Kasumi-1 (cell line): ENCODE measurements at places on chromosomes 4 and X.
A peak's percentile ranks its signal among the peaks of the same experiment; 100 is the strongest.

DNA sequence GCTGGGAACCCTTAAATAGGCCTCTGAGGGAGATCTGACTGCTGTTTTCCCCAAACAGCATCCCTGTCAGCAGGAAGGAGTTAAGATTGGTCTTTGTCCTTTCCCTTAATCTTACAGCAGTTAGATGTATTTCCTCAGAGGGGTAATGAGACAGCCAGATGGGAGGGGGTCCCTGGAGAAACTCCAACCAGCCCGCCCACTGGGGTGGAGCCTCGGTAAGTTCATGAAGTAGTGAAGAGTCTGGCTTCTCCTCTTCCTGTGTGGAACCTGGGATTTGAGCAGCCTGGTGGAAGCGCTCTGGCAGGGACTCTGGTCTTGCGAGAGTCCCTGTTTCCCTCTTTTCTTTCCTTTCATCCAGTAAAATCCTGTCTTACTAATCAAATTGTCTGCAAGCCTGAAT lies 330.0 kb downstream of the TLL1 start:
- no peak for DNase-seq

DNA sequence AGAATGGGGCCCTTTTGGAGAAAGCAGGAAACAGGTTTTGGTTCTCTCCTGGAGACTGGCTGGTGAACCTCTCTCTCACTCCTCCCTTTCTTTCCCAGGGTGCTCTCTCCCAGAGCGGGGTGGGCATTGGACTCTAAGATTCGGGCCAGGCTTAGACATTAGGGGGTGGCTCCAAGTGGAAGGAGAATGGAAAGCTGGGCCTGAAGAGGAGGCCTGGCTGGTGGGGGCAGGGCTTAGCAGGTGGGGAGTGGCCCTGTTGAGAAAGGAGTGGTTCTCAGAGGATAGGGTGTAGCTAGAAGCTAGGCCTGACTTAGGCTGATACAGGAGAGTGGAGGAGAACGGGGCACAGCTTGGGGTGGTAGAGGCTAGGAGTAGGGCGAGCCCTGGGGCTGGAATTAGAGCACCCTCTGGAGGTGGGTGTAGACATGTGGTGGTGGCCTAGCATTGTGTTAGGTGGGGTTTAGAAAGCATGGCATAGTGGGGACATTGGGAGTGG lies 5.7 kb downstream of the PLP2 start:
- peak; percentile 4 for DNase-seq

- DNase-seq = no peak
Measured at GRCh38 chr4:9921326-9921725, 100.0 kb downstream of the SLC2A9 start.

DNA sequence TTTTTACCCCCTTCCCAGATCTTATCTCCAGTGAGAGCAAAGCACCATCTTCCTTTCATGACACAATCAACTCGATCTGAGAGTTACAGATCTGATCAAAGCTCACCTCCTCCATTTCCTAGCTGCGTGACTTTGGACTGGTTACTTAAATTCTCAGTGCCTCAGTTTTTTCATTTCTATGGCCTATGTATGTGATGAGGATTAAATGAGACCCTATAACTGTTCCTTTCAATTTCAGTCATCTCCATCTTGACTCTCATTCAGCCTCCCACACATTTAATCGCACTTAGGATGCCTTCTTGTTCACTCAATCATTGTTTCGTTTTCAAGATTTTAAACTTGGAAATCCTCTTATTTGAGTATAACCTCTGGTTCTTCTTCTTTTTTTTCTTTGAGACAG lies 20.1 kb upstream of the CXCR3 start:
- DNase-seq = no peak

DNA sequence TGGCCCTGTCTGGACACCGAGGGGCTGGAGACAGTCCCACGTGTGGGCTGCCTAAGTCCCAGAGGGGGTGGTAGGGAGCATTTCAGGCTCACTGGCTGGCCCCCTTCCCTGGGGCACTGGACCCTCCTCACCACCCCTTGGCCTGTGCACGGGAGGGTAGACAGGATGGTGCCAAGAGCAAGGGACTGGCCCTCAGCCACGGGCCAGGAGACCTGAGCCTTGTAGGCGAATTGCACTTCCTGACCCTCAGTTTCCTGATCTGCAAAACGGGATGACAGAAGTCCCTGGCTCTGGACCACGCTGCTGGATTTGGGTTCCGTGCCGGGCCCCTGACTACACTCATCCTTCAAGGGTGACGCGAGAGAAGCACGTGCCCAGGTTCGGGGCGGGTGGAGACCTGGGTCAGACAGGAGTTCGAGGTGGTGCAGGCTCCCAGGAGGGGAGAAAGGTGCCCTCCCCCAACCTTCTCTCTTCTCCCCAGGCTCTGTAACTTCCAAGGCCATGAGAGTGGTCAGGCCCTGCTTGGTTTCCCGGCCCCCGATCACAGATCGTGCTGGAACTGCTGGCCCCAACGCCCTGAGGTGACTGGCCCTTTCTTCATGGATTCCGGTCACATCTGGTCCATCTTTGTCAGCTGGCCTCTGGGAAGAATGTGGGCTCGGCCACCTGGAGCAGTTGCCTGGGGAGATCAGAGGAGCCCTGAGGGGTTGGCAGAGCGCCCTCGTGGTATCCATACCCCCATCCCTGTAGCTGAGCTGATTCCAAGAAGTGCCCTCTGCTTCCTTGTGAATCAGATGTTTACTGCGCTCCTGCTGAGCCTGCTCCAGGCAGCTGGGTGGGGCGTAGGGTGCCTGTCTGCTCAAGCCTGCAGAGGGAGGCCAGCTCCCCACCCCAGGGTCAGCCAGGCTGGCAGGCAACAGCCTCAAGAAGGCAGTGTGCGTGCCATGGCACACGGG lies 3.3 kb downstream of the SH3BP2 start:
- no peak for DNase-seq

DNA sequence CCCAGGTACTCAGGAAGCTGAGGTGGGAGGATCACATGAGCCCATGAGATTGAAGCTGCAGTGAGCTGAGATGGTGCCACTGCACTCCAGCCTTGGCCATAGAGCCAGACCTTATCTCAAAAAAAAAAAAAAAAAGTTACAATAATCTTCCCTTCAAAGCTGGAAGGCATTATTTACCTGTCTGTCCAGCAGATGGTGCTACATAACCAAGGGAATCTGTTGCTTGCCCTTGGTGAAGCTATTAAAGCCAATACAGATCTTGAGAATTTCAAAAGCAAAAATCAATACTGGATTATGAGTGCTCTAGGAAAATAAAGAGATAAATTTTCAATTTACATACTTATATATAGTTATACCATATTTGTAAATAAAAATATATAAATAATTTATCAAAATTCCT lies 25.9 kb downstream of the PKD2 start:
- DNase-seq = peak; percentile 43

- no peak for DNase-seq
Measured at GRCh38 chr4:102687373-102687981, 73.3 kb downstream of the MANBA start.

DNA sequence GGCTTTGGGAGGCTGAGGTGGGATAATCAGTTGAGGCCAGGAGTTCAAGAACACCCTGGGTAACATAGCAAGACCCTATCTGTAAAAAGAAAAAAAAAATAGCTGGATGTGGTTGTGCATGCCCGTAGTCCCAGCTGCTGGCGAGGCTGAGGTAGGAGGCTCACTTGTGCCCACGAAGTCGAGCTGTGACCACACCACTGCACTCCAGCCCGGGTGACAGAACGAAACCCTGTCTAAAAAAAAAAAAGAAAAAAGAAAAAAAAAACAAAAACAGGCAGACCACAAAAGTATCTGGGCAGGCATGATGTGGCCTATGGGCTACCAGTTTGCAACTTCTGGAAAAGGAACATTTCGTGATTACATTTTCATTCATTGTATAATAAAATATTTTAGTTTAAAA lies 38.1 kb upstream of the RASGEF1B start:
- DNase-seq = no peak

GRCh38 chrX:17788439-17788838 lies 51.1 kb downstream of the SCML1 start:
- DNase-seq = peak; percentile 8

DNA sequence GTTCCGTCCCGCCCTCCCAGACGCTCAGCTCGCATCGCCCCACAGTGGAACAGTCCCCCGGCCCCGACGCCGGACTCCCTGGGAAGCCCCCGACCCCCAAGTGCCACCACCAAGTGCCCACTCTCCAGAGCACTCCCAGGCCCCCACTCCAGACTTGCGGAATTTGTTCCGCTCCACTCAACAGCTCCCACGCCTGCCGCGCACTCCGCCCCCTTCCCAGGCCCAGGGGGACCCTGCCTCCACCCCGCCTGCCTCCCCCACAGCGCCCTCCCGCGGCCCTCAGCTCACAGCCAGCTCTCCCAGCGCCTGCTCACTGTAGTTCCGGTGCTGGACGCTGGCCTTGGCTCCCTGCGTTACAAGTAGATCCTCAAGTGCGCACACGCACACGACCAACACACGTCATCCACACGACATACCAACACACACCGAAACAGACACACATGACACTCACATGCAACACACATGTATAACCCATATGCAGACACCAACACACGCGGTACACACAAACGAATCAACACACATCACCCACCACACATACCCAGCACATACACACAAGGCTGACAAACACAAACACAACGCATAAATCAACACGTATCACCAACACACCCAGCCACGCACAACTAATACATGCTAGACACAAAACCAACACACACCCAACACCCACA lies 8.0 kb downstream of the MSX1 start:
- DNase-seq = no peak

DNA sequence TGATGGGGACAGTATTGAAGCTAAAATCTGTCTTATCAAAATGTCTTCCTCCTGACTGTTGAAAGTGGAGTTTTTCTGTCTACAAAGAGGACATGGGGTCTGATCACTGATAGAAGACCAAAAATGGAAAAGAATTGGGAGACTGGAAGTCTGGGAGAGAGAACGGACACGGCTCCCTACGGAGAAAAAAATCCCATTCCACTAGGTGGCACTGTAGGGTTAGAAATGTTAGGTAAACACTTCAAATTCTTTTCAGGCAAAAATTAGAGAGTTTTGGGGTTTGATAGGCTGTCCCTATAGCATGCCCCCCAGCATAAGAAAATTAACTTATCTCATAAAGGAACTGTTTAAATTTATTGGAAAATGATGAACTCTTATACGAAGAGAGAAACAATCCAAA lies 200.5 kb downstream of the FAM133A start:
- peak; percentile 24 for DNase-seq

- DNase-seq = no peak
Measured at GRCh38 chr4:81506731-81507130, 35.0 kb upstream of the RASGEF1B start.

- DNase-seq = peak; percentile 40
Measured at GRCh38 chr4:74394476-74395136, 29.7 kb downstream of the EREG start.

DNA sequence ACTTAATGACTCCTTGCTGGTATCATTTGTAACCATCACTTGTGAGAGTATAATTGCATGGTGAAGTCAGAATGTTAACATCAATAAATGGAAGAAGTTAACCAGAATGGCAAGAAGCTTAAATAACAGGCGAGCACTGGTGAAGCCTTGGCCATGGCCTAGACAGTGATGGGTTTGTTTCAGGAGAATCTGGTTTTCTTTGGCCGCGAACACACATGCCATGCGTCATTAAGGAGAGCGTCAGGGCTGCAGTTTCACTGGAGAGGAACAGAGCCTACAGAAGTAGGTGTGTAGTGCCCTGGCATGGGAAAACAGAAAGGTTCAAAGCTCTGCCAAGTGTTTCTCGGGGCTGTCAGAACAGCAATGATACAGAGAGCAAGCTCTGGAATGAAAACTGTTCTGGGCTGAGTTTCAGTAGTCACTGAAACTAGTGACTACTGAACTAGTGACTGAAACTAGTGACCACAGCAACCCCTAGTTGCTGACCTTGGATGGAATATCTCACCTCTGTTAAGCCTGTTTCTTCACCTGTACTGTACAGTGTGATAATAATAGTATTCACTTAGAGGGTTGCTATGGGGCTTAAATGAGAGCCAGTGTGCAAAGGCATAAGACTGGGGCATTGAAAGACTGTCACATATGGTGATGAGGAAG lies 93.8 kb downstream of the C4orf51 start:
- DNase-seq = no peak

- DNase-seq = no peak
Measured at GRCh38 chrX:149045645-149046210, 459.4 kb downstream of the IDS start.

DNA sequence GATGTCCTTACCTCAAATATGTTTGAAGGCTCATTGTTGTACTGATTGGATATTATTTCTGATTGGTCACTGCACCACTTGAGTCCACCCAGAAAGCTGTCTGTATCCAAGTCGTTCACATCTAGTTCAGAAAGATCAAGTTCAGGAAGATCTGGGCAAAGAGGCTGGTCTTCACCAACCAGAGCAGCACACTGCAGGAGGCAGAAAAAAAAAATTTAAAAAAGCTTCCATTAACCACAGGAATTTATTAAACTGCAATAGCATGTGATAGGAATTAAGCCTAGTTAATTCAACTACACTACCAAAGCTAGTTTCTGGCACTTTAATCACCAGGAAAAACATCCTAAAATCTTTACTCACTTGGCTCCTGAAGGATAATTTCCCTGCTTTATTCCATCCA lies 5.1 kb downstream of the PPARGC1A start:
- DNase-seq = no peak

DNA sequence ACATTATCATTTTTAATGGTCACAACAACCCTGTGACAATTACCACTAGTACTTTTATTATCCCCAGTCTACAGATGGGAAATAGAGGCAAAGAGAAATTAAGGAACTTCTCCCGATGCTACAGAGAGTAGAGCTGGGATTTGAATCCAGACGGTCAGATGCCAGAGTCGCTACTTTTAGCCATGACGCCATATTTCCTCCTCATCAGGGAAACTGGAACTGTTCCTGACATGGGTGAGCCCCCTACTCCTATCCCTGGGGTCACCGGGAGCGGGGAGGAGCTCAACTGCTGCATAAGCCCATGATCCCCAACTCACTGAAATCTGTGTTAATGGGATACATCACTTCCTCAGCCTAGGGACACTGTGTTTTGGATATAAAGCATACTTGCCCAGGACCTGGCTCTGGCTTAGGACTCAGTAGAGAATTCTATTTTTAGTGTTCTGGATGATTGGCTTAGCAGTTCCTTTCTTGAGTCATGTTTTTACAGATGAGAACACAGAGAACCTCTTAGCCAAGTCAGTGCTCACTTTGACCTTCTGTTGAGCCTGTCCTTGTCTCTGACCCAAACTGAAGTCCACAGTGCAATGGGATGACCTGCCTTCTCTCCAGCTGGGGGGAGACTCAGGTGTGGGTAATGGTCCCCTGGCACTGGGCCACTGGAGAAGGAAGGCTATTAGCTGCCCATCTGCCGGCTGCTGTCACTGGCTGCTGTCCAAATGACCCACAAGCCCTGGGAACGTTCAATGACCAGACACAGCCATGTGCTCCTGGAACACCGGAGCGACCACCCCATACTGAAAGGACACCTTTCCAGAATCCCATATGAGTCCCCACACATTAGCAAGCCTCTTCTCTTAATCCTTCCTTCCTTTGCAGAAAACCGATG lies 90.8 kb upstream of the SHISA3 start:
- DNase-seq = no peak

DNA sequence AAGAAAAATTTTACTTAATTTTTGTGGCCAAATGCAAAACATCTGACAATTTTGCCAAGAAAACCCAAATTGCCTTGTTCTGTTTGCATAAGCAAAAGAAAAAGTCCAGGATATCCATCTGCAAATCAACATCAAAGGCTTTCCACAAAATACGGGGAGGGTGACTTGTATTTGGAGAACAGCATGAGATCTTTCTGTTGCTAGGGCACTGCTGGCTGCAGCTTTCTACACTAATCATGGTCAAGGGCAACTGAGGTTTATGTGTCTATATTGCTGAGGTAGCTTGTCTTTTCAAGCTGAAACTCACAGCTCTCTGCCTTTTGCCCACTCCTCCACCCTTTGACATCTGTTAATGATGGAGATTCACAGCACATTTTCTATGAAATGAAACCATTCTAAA lies 389.1 kb downstream of the NKX6-1 start:
- DNase-seq = no peak
